Stimulated activated CD4-positive, alpha-beta T cell treated with anti-CD3 and anti-CD28 coated beads, TNF-alpha, amount 100 ng/mL, for 24 hours (primary cell): ENCODE measurements at places on chromosomes 16 and 17.
A peak's percentile ranks its signal among the peaks of the same experiment; 100 is the strongest.

DNA sequence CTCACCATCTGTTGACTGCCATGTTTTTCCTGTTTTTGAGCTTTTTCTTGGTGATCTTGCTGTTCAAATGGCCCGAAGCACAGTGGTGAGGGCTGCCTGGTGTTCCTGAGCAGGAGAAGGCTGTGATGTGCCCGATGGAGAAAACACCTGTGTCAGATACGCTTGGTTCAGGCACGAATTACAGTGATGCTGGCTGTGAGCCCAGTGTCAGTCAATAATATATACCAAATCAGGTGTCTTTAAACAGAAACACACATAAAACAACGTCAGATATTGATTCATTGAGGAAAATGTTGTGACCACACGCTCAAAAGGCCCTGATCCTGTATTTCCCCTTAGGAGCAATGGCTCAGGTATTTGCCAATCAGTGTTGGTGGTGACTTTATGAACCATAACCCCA lies 111.7 kb downstream of the SDR42E1 start:
- no peak for DNase-seq

DNA sequence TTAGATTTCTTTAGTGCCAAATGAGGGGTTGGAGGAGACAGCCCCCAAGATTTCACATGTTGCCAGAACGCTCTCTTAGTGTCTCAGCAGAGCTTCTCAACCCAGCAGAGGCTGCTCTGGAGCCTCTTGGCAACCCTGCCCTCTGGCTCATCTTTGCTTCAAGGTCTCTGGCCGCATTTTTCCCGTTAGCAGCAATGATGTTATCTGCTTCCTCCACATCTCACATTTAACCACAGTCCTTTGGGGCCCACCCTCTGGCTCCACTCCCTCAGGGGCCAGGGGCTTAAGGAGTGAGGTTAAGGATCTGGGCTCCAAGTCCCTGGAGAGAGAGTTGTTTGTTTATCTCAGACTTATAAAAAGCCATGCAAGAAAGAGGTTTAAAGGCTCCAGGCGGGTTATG lies 3.3 kb upstream of the XYLT1 start:
- no peak for DNase-seq

DNA sequence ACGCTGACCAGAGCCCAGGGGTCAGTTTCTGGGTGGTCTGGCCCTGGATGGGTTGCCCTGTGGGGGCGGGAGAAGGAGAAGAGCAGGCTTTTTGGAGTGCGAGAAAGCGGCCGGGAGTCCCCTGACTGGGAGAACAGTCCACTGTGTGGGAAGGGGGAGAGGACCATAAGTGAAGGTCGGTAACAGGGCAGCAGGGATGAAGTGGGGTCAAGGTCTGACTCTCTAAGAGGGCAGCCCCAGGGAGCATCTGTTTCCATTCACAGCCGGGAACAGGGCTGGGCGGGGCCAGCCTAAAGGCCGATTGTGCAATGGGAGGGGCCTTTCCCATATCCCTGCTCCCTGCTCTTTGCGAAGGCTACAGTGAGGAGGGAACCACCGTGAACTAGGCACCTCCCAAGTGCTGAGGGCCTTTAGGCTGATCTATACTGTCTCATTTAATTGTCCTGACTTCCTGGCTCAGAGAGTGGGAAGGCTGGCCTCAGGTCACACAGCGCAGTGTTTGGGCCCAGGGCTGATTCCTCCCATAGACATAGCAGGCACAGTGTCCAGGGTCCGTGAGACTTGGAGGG lies 10.4 kb upstream of the WFDC1 start:
- no peak for DNase-seq

DNA sequence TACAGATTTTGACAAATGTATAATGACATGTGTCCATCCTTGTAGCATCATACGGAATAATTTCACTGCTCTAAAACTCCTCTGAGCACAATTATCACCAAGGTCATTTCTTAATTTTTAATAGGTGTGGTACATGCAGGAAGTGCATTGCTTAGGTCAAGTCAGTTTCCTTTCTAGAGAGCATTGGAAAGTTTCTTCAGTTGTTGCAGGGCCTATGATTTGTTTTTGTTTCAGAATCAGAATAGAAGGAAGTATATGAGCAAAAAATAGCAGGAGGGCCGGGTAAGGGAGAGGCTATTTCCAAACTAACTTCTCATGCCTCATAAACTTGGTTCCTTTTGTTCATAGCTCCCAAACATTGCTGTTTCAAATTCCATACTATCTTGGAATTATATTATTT lies 24.0 kb upstream of the SLFN5 start:
- no peak for DNase-seq

GRCh38 chr17:66508896-66509844 lies 206.8 kb downstream of the PRKCA start:
- peak; percentile 49 for DNase-seq

DNA sequence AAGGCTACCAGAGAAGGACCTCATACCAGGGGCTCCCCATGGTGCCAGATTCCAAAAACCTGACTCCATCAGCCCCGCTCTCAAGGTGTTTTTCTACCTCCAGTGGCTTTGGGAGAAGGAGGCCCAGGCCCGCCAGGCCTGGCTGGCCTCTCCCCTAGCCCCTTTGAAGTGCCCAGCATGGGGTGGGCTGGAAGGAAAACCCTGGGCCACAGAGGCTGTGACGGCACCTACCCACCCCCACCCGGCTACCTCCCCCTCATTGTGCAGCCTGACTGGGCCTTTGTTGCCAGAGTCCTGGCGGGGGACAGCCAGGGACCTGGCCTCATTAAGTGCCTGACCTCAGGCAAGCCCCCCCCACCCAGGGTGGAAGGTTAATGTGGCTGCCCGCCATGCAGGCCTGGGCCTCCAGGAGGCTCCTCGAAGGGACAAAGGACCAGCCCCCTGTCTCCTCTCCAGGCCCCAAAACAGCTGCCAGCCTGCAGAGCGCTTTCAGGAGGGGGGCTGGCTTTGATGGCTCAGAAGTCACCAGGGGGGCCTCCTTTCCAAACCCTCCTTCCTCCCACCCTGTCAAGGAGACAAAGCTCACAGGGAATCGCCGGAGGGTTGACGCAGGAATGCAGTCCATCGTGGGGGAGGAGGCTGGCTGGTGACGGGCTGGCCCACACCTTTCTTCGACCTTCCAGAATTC lies 159.4 kb downstream of the ZNF423 start:
- DNase-seq: no peak

DNA sequence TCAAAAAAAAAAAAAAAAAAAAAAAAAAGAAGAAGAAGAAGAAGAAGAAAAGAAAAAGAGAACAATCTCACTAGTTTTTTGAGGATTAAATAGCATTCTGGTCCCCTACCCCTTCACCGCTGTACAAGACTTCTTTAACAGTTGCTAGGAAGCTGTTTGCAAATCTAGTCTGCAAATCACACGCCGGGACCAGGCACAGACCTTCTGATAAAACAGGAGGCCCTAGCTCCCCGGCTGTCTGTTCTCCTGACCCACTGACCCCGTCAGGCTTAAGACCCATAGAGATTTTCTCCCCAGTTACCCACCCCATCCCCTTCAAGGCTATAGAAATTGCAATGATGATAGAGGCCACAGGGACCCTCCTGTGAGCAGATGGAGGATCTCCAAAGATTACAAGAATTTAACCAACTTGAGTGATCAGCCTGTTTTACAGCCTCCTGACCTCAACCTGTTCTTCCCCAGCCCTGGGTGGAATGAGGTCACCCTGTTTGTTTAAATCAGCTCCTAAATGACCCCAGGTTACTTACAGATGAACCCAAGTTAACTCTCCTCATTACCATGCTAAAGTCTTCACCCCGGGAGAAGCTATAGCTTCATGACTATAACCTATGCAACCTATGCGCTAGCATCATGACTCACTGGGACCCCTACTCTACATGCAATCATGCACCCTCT lies 11.8 kb upstream of the SULT1A1 start:
- DNase-seq: no peak

GRCh38 chr17:60353773-60354172 lies 38.2 kb downstream of the USP32 start:
- DNase-seq: no peak

GRCh38 chr17:21042458-21043295 lies at the start of gene USP22:
Gene USP22 (minus strand): TSS chr17:21043011. CDS start chr17:21042835, 176 bp downstream.
- no peak for DNase-seq

- DNase-seq: no peak
Measured at GRCh38 chr17:55451203-55451641, 29.6 kb upstream of the MMD start.

- no peak for DNase-seq
Measured at GRCh38 chr17:70100983-70101382, 26.0 kb downstream of the KCNJ16 start.

GRCh38 chr17:78053777-78054468 lies 74.6 kb downstream of the TMC6 start:
- no peak for DNase-seq

- no peak for DNase-seq
Measured at GRCh38 chr16:85047867-85048455, 20.4 kb downstream of the KIAA0513 start.

- no peak for DNase-seq
Measured at GRCh38 chr17:10061111-10061845, 137.1 kb downstream of the GAS7 start.

GRCh38 chr17:81918832-81919545 lies 1.0 kb upstream of the SIRT7 start:
- no peak for DNase-seq

DNA sequence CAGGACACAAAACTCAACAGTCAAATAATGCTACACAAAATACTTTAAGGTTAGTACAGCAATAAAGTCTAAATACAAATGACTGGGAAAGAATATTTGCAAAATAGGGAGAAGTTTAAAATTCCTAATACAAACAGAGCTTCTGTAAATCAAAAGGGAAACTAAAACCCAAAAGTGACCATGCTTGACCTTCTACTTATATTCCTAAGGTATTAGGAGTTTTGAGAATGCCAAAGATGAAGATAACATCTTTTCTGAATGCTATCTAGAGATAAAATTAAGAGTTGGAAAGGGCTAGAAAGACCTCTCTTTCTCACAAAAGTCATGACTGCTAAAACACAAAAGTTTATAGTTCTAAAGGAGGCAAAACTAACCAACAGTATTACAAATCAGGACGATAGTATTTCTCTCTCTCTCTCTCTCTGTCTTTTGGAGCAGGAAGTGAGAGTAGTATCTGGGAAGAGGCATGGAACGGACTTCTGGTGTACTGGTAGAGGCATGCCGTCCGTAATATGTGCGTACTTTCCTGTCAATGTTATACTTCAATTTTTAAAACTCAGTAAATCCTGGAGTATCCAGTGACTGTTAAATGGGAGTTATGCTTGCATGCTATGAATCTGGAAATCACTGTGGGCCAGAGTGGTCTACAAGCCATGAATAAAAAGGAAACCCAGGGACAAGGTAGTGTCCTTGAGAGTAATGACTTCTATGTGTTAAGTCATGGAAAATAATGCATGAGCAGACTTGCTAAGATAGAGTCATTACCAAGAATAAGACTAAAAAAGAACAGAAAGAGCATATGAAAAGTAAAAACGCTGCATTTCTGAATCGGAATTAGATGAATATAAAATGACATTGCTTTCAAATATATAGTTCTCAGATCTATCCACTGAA lies 49.7 kb upstream of the ANKFY1 start:
- no peak for DNase-seq

DNA sequence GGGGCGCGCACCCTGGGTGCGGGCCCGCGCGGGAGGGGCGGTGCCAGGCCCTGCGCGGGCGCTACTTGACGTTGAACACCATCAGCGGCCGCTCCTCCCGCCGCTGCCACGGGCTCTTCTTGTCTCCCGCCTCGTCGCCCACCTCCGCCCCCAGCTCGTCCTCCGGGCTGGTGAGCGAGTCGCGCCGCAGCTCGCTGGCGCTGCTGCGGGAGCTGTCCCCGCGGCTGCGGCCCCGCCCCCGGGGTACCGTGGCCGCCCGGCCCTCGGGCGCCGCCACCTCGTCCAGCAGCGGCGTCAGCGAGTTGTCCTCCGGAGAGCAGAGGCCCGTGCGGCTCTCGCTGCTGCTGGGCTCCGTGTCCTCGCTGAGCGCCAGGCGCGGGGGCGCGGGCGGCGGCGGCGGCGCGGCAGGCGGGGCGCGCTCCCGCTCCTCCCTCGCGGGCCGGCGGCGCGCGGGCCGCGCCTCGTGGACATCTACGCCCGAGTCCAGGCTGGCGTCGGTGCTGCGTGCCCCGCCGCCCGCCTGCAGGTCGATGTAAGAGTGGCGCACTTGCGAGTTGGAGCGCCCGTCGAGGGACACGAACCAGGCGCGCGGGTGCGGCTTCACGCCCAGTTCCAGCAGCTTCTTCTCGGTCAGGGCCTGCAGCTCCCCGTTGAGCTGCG lies 8.7 kb downstream of the GRN start:
- DNase-seq: no peak

- no peak for DNase-seq
Measured at GRCh38 chr16:61530697-61531096, 505.5 kb downstream of the CDH8 start.

DNA sequence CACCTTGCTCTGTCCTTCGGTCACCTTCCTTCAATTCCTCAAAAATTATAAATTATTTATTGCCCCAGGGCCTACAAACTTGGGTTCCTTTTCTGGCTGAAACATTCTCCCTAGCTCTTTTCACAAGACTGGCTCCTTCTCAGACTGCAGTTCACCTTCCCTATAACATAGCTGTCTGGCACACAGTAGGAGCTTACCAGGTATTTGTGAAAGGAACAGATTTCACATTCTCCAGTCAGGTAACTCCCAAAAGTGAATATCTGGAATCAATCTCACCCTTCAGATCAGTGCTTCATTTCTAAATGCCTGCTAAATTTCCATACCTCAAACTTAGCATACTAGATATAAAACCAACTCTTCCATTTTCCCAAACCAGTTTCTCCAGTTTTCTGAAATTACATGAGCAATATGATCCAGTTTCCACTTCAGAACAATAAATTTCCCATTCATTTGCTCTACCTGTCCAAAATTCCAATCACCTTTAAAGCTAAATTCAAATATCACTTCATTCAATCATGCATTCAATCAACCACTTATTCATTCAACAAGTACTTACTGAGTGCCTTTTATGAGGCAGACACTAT lies 6.1 kb downstream of the RFFL start:
- DNase-seq: no peak

- DNase-seq: no peak
Measured at GRCh38 chr17:28573966-28574480, 2.7 kb downstream of the ALDOC start.
